ENCODE measurements at places on chromosomes 5 and 9.

DNA sequence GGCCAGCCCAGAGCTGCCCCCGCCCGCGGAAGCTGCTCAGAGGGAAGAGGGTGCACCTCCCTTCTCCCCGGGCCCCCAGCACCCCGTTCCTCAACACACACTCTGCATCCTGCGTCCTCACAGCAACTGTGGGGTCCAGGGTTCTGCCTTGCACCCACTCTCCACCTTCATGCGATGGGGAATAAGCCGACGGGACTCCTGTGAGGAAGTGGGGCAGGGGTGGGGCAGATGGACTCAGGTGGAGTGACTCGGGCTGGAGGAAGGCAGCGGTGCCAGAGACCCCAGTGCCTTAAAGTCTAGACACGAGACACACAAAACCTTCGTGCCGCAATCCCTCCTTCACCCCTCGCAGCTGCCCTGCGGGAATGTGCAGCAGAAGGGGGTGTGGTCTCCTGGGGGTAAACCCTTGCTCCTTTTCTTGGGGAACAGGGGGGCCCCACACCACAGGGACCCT is 8.6 kb downstream of the BRD3 start:
- DNase-seq, result peak; percentile 40

DNA sequence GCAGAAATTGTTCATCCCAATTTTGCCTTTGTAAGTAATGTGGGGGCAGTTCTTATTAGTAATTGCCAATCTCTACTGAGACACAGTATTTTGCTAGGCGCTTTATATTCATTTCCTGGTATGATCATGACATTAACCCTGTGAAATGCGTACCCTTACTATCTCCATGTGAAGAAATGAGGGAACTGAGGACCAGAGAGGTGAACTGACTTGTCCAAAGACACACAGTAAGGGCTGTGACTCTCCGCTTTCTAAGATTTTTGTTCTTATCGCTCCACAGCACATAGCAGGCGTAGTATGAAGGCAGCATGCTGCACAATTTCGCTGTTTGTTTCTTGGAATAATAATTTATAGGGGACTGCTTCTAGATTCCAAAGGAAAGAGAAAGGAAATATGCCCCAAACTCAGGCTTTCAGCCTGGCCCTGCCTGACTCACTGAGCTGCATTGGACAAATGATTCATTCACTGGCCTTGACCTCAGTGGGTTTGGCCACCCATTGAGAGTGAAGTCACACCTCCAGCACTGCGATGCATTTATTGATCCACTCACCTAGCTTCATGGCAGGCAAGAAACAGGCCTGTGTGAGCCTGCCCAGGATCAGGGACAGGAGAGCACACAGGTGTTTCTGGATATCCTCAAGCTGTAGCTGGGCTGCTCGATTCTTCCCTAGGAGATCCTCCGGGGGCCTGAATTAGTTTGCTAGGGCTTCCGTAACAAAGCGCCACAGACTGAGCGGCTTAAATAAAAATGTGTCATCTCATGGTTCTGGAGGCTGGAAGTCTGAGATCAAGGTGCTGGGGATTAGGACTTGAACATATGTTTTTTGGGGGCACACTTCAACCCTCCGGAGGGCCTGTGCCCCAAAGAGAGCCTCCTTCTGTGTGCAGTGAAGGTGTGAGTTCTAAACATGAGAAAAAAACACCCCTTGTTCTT is 7.2 kb upstream of the DUSP1 start:
- DNase-seq, result peak; percentile 75

GRCh38 chr5:95178046-95178651 is 106.7 kb downstream of the MCTP1 start:
- no peak for DNase-seq

- no peak for DNase-seq
These were observed 302.6 kb upstream of the TAS2R1 start for GRCh38 chr5:9932770-9933169.

DNA sequence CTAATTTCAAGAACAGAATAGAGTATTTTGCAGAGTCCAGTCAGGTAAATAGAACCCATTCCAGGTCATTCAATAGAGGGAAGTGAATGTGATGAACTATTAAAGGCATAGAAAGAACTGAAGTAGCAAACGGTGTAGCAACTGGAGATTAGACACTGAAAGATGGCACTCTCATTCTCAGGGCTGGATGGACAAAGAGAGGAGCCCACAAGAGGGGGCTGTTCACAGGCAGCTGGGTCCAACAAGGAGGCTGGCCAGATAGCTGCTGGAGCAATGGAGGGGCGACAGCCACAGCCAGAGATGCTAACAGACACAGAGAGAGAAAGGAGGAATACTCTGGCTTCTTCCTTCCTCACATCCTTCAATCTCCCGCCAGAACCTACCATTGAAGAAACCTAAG is 93.1 kb upstream of the SMARCA2 start:
- no peak for DNase-seq

DNA sequence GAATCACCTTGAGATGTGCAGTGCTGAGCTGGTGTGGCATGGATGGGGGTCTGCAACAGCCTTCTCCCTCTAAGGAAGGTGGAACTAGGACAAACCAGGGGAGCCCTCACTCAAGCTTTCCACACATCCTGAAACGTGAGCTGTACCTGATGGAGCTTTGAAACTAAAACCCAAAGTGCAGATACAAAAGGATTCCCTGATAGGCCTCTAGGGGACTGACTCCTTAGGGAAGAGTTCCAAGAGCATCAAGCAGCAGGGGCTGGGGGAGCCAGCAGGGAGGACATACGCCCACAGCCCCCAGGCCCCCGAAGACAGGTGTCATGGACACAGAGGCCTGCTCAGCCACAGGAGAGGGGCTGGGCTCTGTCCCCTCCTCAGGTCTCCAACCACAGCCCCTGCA is 17.7 kb downstream of the ARHGEF37 start:
- no peak for DNase-seq

- DNase-seq, result no peak
These were observed 134.8 kb downstream of the EPB41L4A start for GRCh38 chr5:112283943-112284929.

DNA sequence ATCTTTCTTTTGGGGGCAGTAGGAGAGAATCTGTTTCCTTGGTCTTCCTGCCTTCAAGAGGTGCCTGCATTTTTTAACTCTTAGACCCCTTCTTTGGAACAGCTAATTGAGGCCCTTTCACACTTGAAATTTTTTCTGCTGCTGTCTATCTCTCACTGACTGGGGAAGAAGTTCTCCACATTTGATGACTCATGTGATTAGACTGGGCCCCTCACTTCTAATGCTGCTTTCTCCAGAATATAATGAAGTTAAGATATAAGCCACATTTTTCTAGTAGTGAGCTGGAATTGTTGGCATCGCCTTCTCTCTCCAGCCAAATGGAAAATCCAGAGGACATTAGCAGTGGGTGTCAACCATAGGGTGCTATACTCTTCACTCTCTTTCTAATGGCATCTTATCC is 12.4 kb downstream of the ZNF474 start:
- DNase-seq, result no peak

- no peak for DNase-seq
These were observed 70.1 kb downstream of the TRIO start for GRCh38 chr5:14213253-14213652.
